ENCODE measurements at places on chromosomes 4 and X. TPM values are rescaled to one million over a fixed set of nuclear protein-coding genes. Genes with fewer than 3 reads are reported as not detected.

FMR1NB gene
- not detected for total RNA-seq

SYP gene
- 0.10 TPM for total RNA-seq

HDAC8 gene
- total RNA-seq, result 16.0 TPM

MAGED4B gene
- total RNA-seq, result 1.3 TPM

CSAG3 gene
- total RNA-seq, result not detected

SSX2B gene
- total RNA-seq, result 0.23 TPM

HHIP gene
- 5.8 TPM for total RNA-seq

ZBTB49 gene
- 3.2 TPM for total RNA-seq

WDR1 gene
- 69.5 TPM for total RNA-seq

DNA sequence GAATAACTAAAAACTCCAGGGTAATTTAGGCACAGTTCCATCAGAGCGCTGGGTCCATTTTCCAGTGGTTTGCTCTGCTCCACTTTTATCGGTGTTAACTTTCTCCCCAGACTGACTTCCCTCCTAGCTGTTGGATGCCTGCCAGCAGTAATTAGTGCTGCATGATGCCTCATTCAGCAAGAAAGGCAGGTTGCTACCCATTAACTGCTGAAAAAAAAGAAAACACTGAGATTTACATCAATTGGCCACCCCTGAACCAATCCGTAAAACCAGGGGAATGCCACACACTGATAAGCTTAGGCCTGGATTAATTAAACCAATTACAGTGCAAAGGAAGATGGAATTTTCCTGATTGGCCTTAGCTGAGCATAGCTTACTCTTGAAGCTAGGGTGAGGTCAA, 182.4 kb upstream of the CXXC4 start:
- DNase-seq, result no peak

- no peak for DNase-seq
These were observed 64.7 kb downstream of the DHX15 start for GRCh38 chr4:24519649-24520048.

GRCh38 chrX:147803948-147804347, 107.8 kb upstream of the FMR1 start:
- no peak for DNase-seq

- DNase-seq, result peak; percentile 66
These were observed 39.3 kb downstream of the RAB33B start for GRCh38 chr4:139493176-139493575.

DNA sequence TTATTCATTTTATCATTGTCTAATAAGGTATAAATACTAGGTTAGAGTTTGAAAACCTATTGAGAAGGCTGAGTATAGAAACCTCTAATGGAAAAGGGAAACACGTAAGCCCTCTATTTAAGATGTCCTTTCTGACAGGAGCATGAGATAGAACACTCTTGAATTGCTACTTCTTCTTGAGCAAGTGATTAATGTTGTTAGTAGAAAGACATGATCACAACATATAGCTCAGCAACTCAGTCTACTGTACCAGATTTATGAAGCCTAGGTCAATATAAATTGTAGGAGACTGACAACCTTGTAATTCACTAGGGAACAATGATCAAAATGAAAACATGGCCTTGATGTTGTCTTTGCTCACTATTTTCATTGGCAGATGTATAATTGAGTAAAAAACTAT, 189.7 kb downstream of the ANTXR2 start:
- DNase-seq, result no peak

GRCh38 chr4:54553001-54553400, 104.8 kb upstream of the KIT start:
- DNase-seq, result no peak

All from left lobe of liver (tissue), 2 donors.